ENCODE measurements at places on chromosomes 6 and 20.

- DNase-seq, result no peak
These were observed 15.4 kb downstream of the SERAC1 start for GRCh38 chr6:158152659-158153058.

GRCh38 chr6:158503846-158504245, 56.0 kb upstream of the TMEM181 start:
- DNase-seq, result no peak

DNA sequence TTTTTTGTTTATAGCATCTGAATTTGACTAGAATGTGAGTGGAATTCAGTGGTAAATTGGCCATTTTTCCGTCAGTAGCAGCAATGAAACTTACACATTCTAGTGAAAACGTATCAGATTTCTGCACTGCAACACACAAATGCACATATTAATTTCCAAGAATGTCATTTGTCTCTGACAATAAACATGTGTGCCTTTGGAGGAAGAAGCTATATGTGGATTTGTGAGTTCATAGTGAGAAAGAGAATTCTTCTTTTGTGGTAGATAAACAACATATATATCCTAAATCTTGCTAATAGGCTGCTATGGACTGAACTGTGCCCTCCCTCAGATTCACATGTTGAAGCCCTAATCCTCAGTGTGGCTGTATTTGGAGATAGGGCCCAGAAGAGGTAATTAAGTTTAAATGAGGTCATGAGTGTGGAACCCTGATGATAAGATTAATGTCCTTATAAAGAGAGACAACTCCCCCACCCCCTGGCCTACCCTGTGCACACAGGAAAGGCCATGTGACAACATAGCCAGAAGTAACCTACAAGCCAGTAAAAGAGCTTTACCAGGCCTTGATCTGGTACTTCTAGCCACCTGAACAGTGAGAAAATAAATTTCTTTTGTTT, 200.2 kb upstream of the EYA4 start:
- DNase-seq, result no peak

- DNase-seq, result peak; percentile 17
These were observed 19.4 kb downstream of the GPX6 start for GRCh38 chr6:28496099-28496779.

- no peak for DNase-seq
These were observed 302.3 kb downstream of the KIF16B start for GRCh38 chr20:16270989-16271388.

- DNase-seq, result no peak
These were observed 971.5 kb upstream of the CITED2 start for GRCh38 chr6:140345935-140346334.

DNA sequence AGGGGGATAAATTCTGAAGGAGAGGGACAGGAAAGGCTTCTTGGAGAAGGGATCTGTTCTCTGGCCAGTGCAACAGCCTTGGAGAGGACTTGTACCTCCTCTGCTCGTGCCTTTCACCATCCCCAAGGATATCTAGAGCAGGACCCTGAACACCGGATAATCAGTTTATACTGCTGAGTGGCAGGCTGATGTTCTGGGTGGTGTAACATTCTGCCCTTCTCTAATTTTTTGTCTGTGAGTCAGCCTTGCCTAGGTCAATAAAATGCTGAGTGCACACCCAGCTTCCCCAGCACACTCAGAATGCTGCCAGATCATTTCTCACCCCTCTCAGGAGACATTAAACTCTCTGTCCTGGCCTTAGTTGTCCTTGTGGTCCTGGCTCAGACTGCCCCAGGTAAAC, at the start of gene DEFB115:
Gene DEFB115, plus strand, starts transcription at position 301 of the 400 bp plus-strand sequence. Its CDS starts 0 bp downstream, at position 301.
- no peak for DNase-seq

- DNase-seq, result no peak
These were observed 31.4 kb upstream of the CEP162 start for GRCh38 chr6:84258866-84259265.

GRCh38 chr20:63325554-63326313, 32.7 kb downstream of the COL20A1 start:
- DNase-seq, result no peak

GRCh38 chr20:56995149-56995548, 271.3 kb downstream of the BMP7 start:
- DNase-seq, result no peak

- no peak for DNase-seq
These were observed 102.2 kb downstream of the DACT2 start for GRCh38 chr6:168217216-168217879.

DNA sequence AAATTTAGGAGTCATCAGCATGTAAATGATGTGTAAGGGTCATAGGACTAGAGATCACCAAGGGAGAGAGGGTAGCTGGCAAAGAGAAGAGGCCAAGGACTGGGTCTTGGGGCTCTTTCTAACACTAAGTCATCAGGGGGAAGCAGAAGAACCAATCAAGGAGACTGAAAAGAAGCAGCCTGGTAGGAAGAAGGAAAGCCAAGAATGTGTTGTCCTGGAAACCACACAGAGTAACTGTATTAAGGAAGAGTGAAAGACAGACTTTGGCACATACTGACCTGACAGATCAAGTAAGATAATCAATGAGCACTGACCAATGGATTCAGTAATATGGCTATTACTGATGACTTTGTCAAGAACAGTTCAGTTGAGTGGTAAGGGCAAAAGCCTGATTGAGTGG, 42.3 kb upstream of the LAMA4 start:
- no peak for DNase-seq

DNA sequence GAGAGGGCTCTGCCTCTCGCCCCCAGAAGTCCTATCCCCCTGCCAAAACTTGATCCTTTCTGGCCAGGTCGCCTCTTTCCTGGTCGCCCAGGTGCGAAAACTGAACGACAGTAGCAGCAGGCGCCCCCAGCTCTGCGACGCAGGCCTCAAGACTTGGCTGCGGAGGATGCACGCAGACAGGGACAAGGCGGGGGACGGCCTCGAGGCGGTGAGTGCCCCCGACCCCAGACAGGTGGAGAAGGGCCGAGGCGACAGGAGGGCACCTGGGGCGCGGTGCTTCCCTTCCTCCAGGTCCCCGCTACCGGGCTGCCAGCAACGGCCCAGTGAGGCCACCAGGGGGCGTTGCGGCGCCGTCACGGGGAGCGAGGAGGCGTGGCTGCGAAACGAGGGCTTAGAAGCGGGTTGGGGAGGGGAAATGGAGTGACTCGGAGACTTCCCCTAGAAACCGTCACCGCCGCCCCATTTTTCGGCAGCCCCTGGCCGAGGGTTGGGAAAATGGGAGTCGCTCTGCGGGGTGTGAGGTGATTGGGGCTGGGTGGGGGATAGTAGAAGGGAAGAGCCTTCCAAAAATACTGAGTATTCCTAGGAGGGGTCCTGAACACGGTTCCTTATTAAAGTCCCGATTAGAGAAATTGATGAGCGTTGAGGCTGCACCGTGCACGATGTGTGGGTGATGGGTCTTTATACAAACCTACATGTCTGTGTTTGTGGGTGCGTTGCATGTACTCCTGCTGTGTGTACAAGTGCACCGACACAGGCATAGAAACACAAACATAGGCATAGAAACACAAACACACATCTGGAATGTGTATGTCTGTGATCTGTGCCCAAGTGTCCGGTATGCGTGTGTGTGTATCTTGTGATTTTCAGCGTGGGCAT, 44.6 kb downstream of the ARHGAP40 start:
- DNase-seq, result peak; percentile 40
